ENCODE measurements at places on chromosomes 4 and X.

DNA sequence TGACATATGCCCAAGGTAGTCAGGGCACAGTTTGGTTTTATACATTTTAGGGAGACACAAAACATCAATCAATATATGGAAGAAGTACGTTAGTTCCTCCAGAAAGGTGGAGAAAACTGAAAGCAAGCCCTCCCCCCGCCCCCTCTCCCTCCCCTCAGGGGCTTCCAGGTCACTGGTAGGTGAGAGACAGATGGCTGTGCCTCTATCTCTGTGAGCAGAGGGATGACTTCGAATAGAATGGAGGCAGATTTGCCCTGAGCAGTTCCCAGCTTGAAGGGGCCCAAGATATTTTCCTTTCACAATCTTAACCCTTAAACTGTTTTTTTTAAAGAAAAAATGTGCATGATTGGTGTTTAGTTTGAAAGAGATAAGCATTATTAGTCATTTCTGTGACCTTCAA lies 114.0 kb downstream of the PCDH10 start:
- no peak for DNase-seq

- DNase-seq = no peak
Observed at GRCh38 chr4:95068401-95068800, 310.6 kb downstream of the BMPR1B start.

DNA sequence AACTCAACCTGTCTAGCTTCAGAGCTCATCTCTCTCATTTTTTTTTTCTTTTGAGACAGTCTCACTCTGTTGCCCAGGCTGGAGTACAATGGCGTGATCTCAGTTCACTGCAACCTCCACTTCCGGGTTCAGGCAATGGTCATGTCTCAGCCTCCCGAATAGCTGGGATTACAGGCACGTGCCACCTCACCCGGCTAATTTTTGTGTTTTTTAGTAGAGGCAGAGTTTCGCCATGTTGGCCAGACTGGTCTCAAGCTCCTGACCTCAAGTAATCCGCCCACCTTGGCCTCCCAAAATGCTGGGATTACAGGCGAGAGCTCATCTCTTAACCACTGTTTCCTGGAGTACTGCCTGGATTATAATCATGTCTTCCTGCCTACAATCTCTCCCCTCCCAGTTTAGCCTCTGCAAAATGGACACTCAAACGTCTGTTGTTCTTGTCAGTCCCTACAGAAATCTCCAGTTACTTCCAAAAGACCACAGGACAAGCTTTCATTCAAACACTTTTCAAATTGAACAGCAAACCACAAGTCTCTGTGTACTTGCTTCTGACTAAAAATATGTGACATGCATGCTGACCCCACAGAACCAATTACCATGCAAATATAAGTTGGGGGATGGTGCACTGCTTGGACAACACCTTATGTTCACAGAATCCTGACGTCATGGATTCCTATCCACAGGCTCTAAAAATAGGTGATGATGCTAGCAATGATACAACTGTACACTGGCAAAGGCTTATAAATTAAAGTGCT lies 137.2 kb downstream of the SH3KBP1 start:
- no peak for DNase-seq

GRCh38 chr4:44256414-44256813 lies 192.2 kb downstream of the KCTD8 start:
- DNase-seq = no peak

GRCh38 chr4:8871417-8872401 lies at the start of gene HMX1:
HMX1 (minus strand) TSS chr4:8871839; CDS start chr4:8871614, 225 bp downstream.
- no peak for DNase-seq

- no peak for DNase-seq
Observed at GRCh38 chr4:55050418-55050950, 74.9 kb downstream of the KDR start.

- DNase-seq = no peak
Observed at GRCh38 chr4:35818520-35818919, 425.8 kb downstream of the ARAP2 start.

DNA sequence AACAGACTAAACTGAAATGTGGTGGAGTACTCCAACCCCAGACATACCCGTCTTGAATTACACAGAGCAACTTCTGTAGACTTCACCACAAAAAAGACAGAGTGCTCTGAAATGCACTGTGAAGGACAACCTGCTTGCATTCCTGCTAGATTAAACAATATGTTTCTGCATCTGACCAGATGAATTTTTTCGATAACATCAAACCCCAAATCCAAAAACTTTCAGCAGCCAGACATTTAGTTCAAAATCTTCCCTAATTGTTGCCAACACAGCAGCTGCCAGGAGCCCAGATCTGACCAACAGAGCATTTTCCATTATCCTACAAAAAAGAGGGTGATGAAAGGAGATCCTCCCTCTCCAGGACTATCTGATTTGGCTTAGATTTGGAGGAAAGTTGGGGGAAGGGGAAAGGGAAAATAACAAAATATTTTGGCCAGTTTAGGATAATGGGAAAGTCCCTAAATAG lies 356.5 kb downstream of the PDGFC start:
- DNase-seq = no peak

DNA sequence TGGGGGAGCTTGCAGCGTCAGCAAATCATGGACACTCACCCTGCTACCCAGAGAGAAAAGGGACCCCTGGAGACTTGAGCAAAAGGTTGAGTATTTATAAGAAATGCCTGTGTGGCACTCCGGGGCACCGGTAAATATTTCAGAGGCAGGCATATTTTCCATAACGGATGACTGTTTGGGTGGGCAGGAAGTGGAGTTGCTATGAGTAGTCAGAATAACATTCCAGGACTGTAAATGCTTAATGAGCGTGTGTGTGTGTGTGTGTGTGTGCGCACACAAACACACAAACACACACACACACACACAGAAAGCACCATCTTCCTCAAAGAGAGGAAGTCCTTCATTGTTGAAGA lies 74.6 kb downstream of the MXRA5 start:
- DNase-seq = no peak

DNA sequence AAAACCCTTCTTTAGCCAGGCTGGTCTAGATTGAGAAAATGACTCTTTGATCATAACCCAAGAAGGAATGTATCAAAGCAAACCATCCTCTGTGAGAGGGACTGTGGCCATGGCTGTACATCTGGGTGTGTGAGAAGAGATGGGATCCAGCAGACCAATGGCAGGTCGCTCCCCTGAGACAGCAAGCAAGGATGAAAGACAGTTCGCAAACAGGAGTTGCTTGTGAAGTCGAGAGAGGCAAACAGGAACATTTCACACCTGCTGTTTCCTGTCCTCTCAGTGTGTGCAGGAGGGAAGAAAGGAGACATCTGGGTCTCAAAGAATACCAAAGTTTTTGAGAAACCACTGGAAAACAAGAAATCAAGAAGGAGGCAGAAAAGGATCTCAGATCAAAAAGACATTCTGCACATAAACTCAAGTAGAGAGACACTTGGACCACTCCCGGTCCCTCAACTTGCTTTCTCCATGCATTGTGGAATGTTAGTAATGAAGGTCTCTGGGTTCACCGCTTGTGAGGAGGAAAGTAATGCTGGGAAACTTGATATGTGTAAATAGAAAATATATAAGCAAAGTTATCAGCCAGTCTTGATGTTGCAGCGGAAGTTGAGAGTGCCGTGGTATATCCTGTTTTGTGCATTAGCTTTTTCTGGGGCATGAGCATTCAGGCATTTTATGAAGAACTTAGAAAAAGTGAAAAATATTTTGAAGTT lies 327.5 kb downstream of the BMPR1B start:
- DNase-seq = no peak

DNA sequence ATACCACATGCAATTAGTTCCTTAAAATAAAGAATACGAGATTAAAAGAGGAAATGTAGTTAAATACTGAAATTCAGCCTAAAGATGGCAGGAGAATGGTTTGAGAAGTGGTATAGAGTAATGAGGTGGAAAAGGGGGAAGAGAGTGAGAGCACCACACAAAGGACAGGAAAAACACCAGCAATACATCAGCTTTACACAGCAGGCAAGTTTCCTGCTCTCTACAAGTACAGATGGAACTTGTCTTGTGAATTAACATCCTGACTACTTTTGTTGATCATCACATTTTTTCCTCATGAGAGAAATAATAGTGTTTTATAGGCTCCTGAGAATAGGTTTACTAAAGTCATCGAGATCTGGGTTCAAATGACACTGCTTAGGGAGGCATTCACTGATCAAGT lies 2.9 kb upstream of the UNC5C start:
- no peak for DNase-seq

- DNase-seq = no peak
Observed at GRCh38 chr4:150173982-150174398, 95.7 kb downstream of the DCLK2 start.

DNA sequence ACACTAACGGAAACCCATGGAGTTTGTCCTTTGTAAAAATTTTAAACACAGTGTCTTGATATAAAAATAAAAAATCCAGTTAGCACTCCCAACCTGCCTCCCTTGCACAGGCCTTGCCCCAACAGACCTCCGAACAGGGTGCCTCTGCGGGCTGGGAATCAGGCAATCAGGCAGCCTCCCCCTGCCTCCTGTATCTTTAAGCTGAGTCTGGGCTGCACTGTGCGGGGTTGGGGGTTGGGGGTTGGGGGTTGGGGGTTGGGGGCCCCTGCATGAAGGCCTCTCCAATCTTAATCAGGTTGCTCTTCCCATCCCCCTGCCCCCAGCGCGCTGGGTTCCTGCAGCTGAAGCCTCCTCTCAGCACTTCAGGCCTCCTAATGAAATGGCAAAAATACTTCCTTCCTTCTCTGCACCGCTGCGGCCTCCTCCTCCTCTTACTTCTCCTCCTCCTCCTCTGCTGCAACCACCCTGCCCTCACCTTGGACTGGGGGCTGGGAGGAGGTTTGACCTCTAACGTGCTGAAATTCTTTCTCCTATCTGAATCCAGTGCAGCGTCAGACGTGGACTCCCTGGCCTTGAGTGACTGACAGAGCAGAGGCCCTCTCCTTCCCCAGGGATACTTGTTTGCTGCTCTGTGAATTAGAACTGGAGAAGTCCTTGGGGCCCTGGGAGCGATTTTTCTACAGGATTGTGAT lies 26.6 kb downstream of the NLGN3 start:
- no peak for DNase-seq

DNA sequence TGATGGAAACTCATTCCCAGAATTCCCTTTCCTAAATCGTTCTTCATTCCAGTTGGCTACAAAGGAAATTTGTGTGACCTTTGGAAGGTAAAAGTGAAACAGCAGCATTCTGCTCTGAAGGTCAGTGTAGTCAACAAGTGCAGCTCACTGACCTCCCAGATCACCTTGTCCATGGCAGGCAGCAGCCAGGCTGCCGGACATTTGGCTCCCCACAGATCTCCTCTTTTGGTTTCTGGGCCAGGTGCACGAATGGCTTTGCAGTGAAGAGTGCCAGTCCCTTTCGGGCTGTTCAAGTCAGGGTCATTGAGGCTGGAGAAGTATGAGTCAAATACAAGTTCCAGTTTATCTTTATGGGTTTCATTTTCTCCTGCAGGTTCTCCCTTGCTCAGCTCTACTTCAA lies 14.3 kb downstream of the GPRIN3 start:
- DNase-seq = no peak

- no peak for DNase-seq
Observed at GRCh38 chr4:22187203-22187820, 238.7 kb upstream of the KCNIP4 start.

DNA sequence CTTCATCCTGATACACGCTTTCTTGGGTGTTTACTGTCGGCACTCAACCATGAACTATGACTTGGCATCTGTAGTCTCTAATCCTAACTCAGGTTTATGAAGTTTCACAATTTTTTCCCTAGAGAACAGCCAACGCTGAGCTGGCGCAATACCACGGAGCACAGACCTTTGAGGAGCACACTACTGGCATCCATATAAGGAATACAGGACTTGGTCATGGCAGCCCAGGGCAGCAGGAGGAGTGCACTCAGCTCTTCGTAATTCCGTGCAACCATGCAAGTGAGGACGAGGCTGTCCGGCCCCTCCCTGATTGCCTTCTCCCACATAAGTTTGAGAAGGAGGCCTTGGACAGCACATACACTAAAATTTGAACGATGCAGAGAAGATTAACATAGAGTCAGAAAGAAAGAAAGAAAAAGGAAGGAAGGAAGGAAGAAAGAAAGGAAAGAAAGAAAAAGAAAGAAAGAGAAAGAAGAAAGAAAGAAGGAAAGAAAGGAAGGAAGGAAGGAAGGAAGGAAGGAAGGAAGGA lies 41.0 kb upstream of the PDLIM5 start:
- DNase-seq = peak; percentile 63

DNA sequence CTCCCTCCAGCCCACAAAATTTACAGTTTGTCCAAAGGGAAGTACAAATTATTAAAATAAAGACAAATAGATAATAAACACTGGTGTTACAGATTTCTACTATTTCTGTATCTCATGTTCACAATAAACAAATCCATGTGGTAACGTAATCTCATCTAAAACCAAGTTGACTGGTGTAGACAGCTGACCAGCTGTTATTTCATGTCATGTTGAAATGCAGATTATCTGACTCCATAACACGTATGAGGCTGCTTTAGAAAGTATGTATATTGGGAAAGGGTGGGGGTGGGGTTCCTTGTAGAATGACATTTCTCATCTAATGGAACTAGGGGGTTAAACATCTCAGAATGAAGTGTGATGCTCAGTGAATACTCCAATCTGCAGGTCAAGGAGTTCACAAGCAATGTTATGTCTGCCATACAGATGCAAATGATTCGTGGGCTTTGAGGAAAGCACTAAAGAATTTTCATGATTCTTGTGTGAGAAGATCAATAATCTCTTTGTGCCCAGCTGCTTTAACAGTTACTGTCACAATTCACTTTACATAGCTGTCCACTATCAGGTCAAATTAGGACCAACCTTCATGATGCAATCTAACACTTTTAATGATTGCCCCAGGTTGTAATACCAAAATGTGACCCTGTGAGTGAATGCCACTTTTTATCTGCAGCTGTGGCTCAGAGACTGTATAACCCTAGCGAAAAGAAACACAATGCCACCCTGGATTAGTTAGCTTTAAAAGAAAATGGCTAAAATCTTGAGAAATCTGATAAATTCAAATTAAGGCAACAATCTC lies 114.0 kb downstream of the ENOX2 start:
- no peak for DNase-seq

DNA sequence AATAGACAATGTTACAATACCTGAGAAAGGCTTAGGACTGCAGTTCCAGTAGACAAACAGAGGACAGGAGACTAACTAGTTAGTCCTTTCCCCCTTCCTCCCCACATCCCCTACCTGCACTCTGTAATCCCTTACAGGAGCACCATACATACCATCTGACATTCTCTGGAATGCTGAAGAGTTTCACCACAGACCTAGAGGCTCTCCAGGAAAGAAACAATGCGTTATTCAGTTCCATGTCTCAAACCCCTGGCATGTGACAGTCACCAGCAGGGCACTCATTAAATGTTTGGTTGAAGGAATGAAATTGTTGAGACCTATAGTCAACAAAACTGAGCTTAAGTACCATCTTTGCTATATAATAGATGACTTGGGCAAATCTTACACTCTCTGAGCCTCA lies 100.2 kb upstream of the USP38 start:
- DNase-seq = no peak

- DNase-seq = no peak
Observed at GRCh38 chr4:19462117-19462516, 789.6 kb upstream of the SLIT2 start.

- no peak for DNase-seq
Observed at GRCh38 chr4:8547108-8547911, 32.9 kb upstream of the GPR78 start.

GRCh38 chr4:8131210-8131609 lies 27.4 kb downstream of the ABLIM2 start:
- no peak for DNase-seq

- DNase-seq = no peak
Observed at GRCh38 chr4:7770224-7771050, 169.2 kb downstream of the AFAP1 start.

Measured in ureter (tissue), 1 donor.